ENCODE measurements at places on chromosomes 4 and X.

GRCh38 chr4:111011458-111011857 is 388.6 kb upstream of the PITX2 start:
- DNase-seq, result no peak

DNA sequence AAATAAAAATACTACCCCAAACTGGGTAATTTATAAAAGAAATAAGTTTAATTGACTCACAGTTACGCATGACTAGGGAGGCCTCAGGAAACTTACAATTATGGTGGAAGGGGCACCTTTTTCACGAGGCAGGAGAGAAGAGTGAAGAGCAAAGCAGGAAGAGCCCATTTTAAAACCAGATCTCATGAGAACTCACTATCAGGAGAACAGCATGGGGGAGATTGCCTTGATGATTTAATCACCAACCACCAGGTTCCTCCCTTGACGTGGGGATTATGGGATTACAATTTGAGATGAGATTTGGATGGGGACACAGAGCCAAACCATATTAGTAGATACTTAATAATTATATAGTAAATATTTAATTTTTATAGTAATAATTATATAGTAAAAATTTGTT is 10.1 kb downstream of the CISD2 start:
- DNase-seq, result no peak

DNA sequence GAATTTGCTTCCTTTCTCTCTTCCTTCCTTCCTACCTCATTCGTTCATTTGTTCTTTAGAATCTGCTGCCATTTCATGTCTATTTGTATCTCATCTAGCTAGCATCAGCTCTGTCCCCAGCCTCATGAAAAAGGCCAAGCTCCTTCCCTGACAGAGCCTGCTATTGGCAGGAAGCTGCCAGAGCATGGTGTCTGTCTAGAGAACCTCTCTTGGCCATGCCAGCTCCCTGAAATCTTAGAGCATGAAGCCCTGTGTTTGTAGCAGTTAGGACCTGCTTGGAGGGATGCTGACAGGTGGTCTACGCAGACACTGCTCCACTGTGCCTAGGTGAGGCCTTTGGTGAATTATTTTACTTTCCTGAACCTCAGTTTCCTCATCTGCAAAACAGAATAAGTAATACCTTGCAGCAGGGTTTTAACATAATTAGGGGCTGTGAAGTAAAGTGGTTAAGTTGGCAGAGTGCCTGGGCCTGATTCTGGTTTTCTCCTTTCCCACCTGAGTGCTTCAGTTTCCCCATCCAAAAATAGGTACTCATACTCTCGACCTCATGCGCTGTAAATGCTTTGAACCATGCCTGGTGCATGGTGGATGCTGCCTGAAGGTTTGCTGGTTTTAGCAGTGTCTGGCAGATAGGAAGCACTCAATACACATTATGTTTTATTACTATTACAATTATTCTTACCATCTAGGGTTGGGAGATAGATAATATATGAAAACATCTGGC is 4.7 kb downstream of the PTTG2 start:
- no peak for DNase-seq

DNA sequence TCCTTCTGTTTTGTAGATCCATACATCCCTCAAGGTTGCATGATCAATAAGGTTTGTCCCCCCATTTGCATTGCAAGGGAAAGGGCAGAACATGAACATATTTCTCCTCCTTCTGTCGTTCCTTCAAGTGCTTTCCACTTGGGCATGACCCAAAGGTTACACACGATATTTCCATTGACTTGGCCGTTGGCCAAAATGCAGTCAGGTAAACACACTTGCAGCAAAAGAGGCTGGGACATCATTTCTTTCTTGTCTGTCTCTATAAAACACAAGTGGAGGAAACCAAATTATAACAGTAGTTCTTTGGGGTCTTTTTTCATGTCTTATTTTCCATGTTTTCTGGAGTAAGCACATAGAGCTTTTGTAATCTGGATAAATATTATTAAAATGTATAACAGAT is 156.1 kb downstream of the FRAS1 start:
- no peak for DNase-seq

DNA sequence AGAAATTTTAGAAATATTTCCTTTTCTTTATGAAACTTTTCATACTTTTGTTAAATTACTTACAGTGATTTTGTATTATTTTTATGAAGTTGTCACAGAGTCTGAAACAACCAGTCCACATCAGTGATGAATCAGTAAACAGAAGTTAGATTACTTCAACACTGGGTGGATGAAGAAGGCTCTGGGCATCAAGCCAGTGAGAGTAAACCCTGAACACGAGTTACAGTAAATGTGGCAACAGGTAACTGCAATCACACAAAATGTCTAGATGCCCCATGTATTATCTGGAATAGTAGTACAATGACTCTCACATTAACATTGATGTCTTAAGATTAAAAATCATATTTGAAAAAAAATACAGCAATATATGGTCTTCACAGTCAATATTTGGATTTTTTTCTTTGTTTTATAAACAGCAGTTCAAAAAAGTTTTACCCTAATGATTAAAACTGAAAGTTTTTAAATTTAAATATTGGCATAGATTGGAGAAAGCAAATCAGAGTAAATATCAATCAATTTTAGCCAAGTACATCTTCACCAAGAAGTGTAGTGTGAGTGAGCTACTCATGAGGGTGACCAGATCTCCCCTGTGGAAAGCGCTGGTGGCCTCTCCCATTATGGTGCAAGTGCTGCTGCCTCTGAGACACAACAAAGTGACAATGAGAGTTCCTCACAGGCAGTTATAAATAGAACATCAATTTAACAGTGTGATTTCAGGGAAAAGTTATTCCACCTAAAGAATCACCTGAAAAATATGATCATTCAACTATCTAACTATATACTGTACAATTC is 63.2 kb upstream of the UGT2B7 start:
- no peak for DNase-seq

DNA sequence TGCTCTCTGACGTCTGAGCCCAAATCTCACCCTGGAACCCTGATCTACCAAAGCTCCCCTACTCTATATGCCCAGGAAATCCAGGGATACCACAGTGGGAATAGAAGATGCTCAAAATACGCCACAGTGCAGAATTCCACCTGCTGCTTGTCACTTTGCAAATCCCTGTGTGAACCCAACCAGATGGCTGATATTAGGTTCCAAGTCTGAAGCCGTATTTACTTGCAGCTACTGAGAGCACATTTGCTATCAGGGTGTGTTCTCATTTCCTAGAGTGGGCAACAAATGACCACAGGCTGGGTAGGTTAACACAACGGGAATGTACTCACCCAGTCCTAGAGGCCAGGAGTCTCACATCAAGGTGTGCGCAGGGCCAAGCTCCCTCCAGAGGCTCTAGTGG is 126.8 kb downstream of the MXRA5 start:
- DNase-seq, result no peak

DNA sequence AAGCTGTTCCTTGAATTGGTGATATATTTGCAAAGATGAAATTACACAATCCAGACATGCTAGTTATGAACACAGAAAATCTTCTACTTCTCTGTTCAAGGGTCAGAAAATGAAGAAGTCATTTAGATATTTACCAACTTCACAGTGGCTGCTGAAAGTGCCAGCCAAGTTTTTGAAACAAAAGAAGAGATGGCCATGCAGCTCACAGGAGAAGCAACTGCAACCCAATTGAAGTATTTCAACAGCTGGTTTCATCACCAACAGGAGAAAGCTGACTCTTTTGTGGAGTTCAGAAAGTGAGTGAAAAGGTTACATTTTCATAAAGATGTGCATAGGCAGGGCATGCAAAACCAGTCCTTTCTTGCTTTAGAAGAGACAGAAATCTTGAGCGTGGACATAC is 70.1 kb upstream of the LSM6 start:
- DNase-seq, result no peak

DNA sequence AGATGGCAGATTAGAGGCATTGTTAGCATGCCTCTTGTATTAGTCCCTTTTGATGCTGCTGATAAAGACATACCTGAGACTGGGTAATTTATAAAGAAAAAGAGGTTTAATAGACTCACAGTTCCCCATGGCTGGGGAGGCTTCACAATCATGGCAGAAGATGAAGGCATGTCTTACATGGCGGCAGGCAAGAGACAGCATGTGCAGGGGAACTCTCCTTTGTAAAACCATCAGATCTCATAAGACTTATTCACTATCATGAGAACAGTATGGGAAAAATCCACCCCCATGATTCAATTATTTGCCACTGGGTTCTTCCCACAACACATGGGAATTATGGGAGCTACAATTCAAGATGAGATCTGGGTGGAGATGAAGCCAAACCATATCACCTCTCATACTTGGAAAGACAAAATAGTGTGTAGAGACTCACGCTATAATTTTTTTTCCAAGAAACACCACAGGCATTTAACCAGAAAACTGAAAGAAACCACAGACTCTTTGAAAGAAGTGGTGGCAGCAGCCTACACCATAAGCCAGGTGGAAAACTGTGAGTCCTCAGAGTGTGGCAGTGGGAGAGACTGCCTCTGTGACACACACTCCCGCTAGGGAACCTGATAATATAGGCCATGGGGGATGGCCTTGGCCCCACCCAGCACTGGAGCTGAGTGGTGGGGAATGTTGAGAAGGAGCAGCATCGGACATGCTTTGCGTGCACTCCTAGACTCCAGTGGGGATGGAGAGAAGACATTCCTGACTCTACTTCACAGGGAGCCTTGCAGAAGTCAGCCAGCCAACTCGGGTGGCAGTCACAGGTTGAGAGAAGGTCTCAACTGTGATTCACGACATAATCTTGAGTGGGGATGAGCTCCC is 51.5 kb downstream of the SLC2A9 start:
- no peak for DNase-seq

DNA sequence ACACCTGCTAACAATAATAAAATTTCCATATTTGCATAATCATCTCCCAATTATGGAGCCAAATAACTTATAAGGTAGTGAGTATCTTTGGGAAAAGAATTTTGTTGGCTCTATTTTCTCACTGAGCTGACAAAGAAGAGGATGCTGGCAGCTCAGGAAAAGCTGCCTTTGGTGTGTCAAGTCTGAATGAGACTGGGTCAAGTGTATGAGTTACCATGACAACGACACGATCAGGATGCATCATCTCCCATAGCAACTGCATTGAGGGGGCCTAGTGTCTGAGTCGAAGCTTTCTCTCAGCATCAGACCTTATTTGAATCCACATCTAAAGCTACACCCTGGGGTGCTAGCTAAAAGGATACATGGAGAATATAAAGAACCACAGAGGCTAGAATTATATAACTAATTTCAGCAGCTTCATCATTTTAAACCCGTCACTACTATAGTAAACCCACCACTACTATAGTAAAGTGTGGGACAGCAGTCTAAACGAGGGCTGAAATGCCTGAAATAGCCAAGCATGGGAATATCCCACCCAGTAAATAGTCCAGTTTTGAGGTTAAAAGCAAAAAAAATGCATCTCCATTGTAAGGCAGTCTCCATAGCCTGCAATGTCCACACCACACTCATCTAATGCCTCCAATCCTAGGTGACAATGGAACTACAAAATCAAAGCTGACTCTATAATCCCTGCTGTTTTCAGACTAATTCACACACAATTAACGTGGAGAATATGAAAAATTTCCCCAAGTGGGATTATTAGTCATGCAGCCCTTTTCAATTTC is 16.0 kb downstream of the GSPT2 start:
- no peak for DNase-seq

DNA sequence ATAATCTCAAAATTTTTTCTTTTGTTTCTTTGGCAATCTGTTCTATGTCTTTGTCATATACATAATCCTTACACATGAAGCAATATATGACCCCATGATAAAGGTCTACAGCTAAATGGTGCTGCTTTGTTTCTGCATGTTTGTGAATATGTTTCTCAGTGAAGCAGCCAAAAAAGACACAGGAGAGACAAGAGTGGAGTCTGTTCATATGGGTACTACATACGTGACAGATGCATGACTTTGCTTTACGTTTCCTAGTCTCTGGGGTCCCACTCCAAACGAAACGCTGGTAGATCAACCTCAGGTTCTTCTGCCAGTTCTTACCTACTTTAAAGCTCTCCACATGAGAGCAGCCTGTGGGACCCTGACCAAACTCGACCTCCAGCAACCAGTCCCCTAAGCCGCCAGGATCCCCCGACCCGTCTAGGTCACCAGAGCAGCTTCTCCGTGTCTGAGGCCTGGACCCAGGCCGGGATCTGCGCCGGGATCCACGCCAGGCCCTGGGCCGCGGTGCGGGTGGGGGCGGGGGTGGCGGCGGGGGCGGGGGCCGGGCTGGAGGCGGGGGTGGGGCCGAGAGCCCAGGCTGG is 1.5 kb downstream of the USP51 start:
- no peak for DNase-seq

DNA sequence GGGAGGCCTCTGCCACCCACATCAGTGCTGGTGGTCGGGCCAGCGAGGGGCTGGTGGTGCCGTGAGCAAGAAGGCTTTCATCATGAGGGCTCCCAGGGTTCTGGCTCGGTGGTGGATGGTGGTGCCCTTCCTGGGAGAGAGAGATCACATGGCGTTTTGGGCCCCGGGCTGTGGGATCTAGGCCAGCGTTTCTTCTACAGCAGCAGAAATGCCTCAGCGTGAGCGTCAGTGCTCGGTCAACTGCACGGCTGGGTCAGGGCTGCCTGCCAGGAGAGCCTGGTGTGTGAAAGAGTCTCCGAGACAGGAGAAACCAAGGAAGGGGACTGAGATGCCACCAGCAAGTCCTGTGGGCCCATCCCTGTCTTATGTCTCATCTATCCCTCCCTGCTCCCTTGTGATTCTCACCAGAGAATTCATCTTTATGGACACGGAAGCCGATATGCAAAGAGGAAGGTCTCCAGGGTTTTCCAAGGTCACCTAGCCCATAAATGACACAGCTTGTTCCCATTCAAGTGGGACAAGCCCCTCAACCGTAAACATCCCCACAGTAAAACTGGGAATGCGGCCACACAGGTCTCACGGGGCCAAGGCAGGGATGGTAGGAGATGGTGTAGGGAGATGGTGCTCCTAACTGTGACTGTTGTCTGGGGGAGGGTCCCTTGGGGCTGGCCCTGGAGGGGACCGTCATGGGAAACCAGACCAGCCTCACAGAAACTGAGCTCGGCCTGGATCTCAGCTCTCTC is 99.2 kb downstream of the SORCS2 start:
- DNase-seq, result no peak

GRCh38 chr4:104451573-104451972 is 43.1 kb downstream of the CXXC4 start:
- DNase-seq, result no peak

- DNase-seq, result no peak
Measured at GRCh38 chrX:104427073-104427472, 138.9 kb upstream of the IL1RAPL2 start.

GRCh38 chrX:131239057-131239456 is 50.0 kb downstream of the IGSF1 start:
- no peak for DNase-seq

GRCh38 chr4:79466621-79467020 is 58.6 kb upstream of the GK2 start:
- no peak for DNase-seq

DNA sequence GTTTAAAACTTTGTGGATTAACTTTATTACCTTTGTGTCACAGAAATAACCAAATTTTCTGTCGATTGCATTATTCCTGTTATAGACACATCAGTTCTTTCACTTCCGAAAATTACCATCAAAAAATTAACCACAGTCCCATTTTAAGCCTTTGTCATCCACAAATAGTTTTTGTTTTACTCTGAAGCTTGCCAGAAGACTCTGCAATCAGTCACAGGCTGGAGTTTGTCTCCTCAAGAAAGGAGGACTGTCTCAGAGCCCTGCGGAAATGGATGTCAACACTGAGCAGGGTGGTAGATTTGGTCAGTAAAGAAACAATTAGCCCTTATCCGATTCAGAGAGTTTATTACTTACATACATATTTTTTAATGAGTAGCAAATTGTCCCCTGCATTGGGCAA is 20.1 kb upstream of the TCEAL4 start:
- DNase-seq, result no peak

GRCh38 chrX:112961981-112962380 is 121.3 kb upstream of the AMOT start:
- DNase-seq, result no peak

- DNase-seq, result no peak
Measured at GRCh38 chr4:160810941-160811340, 1352.9 kb downstream of the FSTL5 start.

Data from stimulated activated CD4-positive, alpha-beta T cell treated with anti-CD3 and anti-CD28 coated beads, Interleukin-1b, Interleukin-23, amount 100 ng/mL, for 1 hour (primary cell).